ENCODE measurements at places on chromosomes 4 and X. TPM values are rescaled to one million over a fixed set of nuclear protein-coding genes. Genes with fewer than 3 reads are reported as not detected.

Gene SPANXB1
- total RNA-seq, result not detected

Gene INTS6L
- total RNA-seq, result 5.6 TPM

Gene OSTC
- 348 TPM for total RNA-seq

Gene CCDC110
- 2.0 TPM for total RNA-seq

Gene TCEAL6
- total RNA-seq, result not detected

Gene SERPINA7
- total RNA-seq, result not detected

Gene MAGEA12
- total RNA-seq, result not detected

Gene GAGE1
- total RNA-seq, result not detected

Gene CPZ
- 0.66 TPM for total RNA-seq

Gene GLRA2
- total RNA-seq, result not detected

Gene RBPJ
- 202 TPM for total RNA-seq

Gene VEGFD
- total RNA-seq, result 0.25 TPM

Gene DKK2
- total RNA-seq, result 0.25 TPM

Gene GPM6B
- 8.1 TPM for total RNA-seq

Gene SAGE1
- not detected for total RNA-seq

Gene AFP
- total RNA-seq, result 1.7 TPM

Gene ZNF157
- 0.12 TPM for total RNA-seq

Gene MAGEA1
- total RNA-seq, result not detected

Gene ZNF732
- 0.66 TPM for total RNA-seq

Gene NAP1L2
- total RNA-seq, result 3.9 TPM

Gene ARX
- not detected for total RNA-seq

Gene MAGEA2
- not detected for total RNA-seq

Gene HMX1
- total RNA-seq, result not detected

Gene ARMCX4
- total RNA-seq, result 9.5 TPM

Gene SPANXN3
- total RNA-seq, result not detected

Gene IBSP
- not detected for total RNA-seq

Gene PITX2
- total RNA-seq, result 0.89 TPM

Gene XAGE1A
- total RNA-seq, result not detected

Gene APBB2
- 46.8 TPM for total RNA-seq

Gene SSX1
- not detected for total RNA-seq

Gene PCDH18
- 82.2 TPM for total RNA-seq

Gene ODAPH
- total RNA-seq, result not detected

Gene TNIP3
- total RNA-seq, result 0.25 TPM

Gene GRK4
- total RNA-seq, result 4.1 TPM

Gene SSX2B
- not detected for total RNA-seq

Gene GPR143
- not detected for total RNA-seq

Gene MBTPS2
- 12.8 TPM for total RNA-seq

Gene TFDP3
- total RNA-seq, result not detected

Gene PLCXD1
- 23.6 TPM for total RNA-seq

Gene LYAR
- total RNA-seq, result 14.0 TPM

Gene TBC1D19
- 95.6 TPM for total RNA-seq

Gene PRMT9
- 12.7 TPM for total RNA-seq

Gene CYP4V2
- 17.4 TPM for total RNA-seq

Gene ZNF711
- 0.87 TPM for total RNA-seq

Gene ARHGAP24
- total RNA-seq, result 48.9 TPM

Gene COL25A1
- 0.11 TPM for total RNA-seq

Gene ATP2B3
- total RNA-seq, result under 0.01 TPM

Gene MAGEA10
- not detected for total RNA-seq

Gene RPS6KA6
- total RNA-seq, result 14.6 TPM

Gene NPY5R
- not detected for total RNA-seq

Gene SLITRK2
- total RNA-seq, result under 0.01 TPM

Gene ZDHHC15
- 0.11 TPM for total RNA-seq

Gene GRIA3
- 15.0 TPM for total RNA-seq

Gene ARHGAP36
- not detected for total RNA-seq

Gene RNF175
- total RNA-seq, result 0.11 TPM

Gene GDI1
- 115 TPM for total RNA-seq

Data from uterine smooth muscle cell (primary cell).